Stimulated activated CD8-positive, alpha-beta memory T cell treated with anti-CD3 and anti-CD28 coated beads, Interleukin-12 subunit alpha, Interleukin-12 subunit beta, amount 100 ng/mL, for 1 hour (primary cell): ENCODE measurements at places on chromosomes 2 and 18.

DNA sequence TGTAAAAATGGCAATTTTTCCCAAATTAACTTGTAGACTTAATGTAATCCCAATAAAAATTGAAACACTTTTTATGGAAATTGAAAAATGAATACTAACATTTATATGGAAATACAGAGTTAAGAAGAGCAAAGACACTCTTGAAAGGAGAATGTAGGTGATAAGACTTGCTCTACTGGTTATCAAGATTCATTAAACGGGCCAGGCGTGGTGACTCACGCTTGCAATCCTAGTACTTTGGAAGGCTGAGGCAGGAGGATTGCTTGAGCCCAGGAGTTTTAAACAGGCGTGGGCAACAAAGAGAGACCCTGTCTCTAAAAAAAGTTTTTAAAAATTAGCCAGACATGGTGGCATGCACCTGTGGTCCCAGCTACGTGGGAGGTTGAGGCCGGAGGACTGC lies 29.5 kb upstream of the ZNF396 start:
- no peak for DNase-seq

DNA sequence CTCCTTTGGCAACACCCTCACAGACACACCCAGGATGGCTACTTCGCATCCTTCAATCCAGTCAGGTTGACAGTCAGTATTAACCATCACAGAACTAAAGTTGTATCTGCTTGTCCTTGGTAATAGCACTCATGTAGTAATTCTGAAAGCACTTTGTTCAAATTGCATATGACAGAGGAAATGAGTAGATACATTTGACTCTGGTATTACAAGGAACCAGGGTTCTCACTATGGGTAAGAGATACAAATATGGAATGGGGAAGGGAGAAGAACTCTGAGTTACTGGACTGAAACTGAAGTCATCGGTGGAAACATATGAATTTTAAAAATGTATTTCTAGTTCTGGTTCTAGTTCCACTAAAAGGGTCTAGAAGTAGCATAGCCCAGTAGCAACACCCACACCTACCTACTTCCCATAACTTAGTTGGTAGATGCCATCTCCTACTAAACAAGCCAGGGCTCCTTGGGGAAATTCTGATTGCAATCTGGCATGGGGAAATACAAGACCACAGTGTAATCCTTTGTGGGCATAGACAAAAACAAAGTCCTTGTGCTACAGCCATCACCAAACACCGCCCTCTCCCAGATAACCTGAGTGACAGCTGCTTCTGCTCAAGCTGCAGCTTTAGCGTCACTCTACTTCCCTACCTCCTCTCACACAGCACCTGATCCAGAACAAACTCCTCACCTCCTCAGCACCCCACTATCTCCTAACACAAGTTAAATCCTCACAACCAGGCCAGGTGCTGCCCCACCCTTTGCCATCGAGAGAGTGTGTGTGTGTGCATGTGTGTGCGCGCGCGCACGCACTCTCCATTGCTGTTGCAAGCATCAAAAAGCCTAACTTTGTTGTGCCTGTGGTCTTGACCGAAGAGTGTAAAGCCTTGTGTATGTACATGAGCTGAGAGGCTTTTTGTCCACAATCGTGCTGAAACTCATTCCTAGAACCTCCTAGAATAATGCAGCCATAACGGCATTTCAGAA lies 31.4 kb upstream of the CD226 start:
- DNase-seq, result no peak

DNA sequence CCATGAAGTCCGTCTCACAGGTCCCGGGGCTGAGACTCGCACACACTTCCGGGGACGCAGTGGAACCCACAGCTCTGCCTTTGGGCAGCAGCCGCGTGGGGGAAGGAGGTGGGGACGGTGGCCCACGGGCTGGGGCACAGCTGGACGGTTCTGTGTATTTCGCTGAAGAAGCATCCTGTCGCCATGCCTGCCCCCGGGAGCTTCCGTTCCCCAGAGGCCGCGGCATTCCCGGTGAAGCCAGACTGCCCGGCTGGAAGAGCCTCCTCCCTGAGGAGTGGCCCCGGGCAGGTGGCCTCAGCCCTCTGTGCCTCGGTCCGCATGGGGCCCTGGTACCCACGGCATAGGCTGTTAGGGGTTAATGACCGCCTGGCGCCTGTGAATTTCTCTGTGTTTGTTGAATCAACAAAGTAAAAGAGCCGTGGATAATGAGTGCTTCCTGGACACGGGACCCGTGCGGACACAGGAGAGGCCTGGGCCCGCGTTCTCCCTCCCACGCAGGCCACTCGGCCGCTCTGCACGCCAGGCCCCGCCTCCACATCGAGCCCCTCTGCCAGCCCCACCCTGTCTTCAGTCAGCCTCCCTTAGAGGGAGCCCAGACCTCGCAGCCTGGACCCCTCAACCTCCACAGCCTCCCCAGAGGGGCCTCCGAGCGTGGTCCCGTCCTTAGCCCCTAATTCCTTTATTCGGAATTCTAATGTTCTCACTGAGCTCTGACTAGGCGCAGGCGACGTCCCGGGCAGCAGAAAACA lies 51.0 kb downstream of the KCNG2 start:
- DNase-seq, result no peak

GRCh38 chr2:120508567-120509041 lies 162.7 kb downstream of the INHBB start:
- DNase-seq, result no peak

DNA sequence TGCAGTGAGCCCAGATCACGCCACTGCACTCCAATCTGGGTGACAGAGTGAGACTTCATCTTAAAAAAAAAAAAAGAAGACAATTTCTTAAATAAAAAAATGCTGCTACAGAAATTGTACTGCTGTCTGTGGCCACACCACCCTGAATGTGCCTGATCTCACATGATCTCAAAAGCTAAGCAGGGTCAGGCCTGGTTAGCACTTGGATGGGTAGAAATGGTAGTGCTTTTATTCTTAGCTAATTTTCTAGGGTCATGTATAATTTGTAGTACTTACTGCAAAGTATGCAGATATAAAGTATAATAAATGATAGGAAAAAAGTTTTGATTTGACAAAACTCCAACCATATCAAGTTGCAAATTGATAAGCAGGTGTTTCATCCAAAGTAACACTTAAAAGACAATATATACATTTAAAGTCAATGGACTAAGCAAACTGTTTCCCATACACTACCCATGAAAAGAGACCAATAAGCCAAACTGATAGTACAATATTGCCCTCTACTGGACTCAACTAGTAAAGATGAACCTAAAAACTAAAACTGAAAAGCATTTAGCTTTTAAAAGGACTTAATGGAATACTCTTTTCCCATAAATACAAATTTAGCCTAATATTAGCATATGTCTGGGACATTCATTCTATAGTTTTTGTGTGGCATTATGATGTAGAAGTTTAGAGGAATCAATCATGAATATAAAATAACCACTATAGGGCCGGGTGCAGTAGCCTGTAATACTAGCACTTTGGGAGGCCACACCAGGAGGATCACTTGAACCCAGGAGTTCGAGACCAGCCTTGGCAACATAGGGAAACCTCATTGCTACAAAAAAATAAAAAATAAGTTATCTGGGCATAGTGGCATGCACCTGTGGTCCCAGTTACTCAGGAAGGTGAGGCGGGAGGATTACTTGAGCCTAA lies 18.6 kb upstream of the PEX13 start:
- DNase-seq, result no peak

DNA sequence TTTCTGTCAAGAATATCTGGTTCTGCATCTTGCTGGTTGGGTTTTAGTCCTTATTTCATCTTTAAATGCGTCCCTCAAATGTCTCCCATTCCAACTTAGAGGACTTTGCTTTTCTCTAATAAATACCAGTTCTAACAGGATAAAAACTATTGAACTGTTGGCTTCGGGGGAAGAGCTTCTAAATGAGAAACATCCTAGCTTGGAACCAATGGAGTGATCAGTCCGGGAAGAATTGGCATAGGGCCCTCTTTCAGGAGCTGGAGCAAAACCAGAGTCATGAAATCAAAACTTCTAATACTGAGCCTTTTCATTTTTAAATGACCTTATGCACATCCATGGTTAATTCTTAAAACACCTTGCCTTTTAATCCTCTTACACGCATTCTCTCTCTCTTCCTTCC lies 401.6 kb upstream of the SMIM21 start:
- no peak for DNase-seq

GRCh38 chr2:149616681-149617456 lies 29.3 kb upstream of the MMADHC start:
- DNase-seq, result no peak

GRCh38 chr2:21037671-21038108 lies 6.2 kb downstream of the APOB start:
- no peak for DNase-seq

DNA sequence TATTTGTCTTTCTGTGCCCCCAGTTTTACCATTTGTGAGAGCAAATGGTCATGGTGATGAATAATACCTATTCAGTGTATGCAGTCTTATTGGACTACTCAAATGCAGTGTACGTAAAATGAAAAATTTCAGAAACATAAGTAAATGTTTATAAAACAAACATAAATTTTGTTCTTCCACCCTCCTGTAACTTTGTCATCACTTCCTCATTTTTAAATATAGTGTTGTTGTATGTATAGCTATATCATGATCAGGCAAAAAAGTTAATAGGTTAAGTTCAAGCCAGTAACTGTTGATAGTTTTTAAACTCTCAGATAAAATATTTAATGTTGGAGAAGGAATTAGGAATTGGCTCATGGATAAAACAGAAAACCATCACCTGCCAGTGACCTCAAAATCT lies 93.2 kb downstream of the KLF7 start:
- DNase-seq, result no peak

GRCh38 chr2:226905718-226906117 lies 69.9 kb downstream of the RHBDD1 start:
- no peak for DNase-seq

DNA sequence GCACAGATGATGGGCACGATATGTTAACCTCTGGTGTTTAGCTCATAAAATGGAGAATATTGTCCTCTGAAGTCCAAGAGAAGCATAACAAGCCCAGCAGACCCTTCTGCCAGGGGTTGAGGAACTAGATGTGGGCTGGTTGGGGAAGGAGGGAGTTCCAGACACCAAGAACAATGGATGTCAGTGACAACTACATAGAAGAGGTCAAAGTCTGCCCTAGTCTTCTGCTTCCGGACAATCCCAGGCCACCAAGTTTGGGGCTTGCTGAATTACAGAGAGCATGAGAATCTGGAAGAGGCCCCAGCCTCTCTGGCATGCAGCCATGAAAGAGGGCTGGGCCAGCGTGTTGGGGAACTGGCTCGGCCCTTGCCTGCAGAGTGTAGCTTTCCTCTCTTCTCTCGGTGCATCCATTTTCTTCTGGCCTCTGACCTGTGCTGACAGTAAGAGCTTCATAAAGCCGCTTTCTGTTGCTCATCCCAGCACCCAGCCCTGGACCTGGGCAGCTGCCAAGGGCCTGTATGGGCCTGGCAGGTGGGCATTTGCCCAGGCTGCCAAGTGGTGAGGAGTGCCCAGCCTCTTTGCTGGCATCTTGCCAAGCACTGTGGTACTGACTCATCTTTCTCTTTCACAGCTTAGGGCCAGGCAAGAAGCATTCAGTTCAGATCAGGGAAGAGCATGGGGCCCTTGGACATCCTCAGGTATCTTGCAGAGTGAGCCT lies 14.6 kb upstream of the LAPTM4A start:
- DNase-seq, result no peak

DNA sequence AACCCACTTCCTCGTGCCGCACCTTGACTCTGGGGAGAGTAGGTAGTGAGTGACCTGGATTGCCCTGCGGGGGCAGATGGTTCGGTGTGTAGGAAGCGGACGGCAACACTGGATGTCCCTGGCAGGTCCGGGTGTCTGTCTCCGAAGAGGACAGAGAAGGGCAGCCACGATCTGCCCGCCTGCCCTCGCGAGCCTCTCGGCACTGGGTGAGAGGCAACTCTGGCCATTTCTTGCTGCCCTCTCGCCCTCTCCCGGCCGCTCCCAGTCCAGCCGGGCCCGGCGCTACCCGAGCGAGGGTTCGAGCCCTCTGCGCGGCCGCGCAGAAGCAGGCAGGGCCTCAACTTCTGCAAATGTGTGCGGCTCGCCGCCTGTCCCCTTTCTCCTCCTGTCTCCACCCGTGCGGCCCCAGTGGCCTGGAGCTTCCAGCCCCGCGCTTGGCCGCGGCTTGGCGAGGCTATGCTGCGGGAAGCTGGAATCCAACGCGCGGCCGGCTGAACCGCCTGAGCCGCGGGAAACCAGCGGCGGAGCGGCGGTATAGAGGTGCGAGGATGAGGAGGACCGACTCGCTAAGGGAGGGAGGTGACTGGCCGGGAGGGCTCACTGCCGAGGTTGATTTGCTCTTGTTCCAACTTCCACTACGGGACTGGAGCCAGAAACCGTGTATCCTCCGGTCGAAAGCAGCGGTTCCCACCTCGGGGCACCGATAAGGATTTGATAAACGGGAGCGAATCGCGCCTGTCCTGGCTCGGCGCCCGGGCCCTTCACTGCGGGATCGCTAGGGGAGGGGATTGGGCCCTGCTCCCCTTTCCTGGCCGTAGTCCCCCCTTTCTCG lies 1.5 kb downstream of the EPAS1 start:
- DNase-seq, result no peak

DNA sequence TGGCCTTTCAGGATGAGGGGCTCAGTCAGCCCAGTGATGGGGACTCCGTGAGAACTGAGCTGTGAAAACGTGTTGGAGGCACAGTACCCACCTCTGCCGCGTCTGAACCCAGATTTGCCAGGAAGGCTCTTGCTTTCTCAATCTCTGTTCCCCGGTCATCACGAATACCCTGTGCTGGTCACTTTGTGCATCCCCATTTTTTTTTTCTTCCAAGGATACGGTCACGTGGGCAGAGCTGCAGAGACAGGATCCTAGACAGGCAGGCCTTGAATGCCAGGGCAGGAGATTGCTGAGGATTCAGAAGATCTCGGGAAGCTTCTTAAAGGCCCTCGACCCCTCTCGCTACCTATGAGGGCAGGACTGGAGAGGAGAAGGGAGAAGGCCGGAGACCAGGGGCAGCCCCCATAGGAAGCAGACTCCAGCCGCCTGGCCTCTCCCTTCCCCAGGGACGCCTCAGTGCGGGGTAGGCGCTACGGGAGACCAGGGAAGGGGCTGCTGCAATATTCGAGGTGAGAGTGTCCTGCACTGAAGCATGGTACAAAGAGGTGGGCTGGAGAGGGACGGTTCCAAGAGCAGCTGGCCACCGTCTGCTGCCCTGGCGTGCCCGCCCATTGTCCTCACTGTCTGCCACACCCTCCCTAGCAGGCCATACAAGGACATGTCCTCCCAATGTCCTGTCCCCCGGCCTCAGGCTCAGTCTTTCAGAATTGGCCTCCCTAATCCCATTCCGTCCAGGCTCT lies 29.0 kb upstream of the TAF1B start:
- no peak for DNase-seq

GRCh38 chr2:216497382-216498069 lies 1.1 kb upstream of the RPL37A start:
- no peak for DNase-seq

- no peak for DNase-seq
Measured at GRCh38 chr2:106944215-106944614, 58.2 kb upstream of the ST6GAL2 start.

- no peak for DNase-seq
Measured at GRCh38 chr18:29749704-29750103, 1292.8 kb downstream of the DSC3 start.

- no peak for DNase-seq
Measured at GRCh38 chr18:61882296-61883004, 10.4 kb downstream of the RNF152 start.

DNA sequence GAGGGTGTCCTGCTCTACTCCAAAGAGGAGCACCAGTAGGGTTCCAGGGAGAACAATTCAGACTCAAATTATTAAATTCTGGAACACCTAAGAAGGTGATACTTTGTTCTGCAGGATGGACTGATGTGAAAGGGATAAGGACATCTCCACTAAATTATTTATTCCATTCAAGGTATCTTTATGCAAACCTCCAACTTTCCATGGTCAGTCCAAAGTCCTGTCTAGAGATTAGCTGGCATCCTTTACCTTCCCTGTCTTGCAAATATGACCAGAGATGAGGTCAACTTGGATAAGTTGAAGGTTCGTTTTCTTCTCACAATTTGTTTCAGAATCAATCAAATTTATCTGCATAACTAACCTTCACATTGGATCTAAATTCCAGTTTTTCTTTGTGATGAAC lies 8.7 kb upstream of the ZBTB14 start:
- DNase-seq, result no peak
